ENCODE measurements at places on chromosomes 13 and 19.

- peak; percentile 60 for DNase-seq
Measured at GRCh38 chr19:39196860-39197562, at the start of gene NCCRP1. TSS of gene NCCRP1 (plus strand) at chr19:39196964. CDS start at chr19:39196983, 19 bp downstream.

DNA sequence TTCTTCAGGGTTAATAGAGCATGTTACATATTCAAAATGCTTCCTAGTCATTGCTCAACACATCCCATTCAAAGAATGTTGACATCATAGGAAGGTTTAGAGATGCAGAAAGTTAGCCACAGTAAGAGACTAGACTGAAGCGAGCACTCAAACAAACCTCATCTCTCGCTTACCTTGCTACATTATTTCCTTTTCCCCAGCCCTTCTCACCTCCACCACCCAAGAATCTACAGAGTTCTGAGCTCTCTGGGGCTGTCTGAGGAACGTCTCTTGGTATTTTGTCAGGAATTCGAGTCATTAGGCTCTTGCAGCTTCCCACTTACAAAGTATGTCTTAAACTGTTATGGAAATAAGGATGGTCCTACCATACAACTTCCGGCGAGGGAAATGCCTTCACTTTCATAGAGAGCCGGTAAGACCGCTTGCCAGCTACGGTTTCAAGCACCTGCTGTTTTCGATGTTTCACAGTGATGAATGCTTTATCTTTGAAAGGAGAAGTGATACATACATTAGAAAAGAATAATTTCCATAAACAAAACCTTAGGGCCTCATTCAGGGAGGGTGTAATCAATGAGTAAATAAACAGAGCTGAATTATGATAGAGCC lies 65.1 kb downstream of the FLT1 start:
- peak; percentile 43 for DNase-seq

GRCh38 chr13:112562254-112562653 lies 25.7 kb downstream of the TUBGCP3 start:
- no peak for DNase-seq

- peak; percentile 90 for DNase-seq
Measured at GRCh38 chr13:48542581-48543341, 9.9 kb upstream of the RCBTB2 start.

DNA sequence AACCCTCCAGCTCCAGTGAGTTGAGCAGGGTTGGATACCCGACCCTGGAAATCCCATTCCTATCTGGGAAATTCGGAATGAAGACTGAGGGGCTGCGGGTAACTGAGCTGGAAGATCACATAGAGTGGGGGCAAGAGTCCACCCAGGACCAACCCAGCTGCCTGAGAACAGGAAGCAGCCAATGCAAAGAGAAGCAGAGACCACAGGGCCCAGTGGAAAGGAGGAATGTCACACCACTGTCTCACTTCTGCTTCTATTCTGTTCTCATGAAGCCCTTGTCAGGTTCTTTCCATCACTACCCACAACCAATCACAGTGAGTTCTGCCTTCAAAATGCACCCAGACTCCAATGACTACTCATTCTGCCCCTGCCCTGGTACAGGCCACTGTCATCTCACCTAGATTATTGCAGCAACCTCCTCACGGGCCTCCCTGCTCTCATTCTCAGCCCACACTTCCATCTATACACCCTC lies 15.3 kb downstream of the DYRK1B start:
- no peak for DNase-seq

DNA sequence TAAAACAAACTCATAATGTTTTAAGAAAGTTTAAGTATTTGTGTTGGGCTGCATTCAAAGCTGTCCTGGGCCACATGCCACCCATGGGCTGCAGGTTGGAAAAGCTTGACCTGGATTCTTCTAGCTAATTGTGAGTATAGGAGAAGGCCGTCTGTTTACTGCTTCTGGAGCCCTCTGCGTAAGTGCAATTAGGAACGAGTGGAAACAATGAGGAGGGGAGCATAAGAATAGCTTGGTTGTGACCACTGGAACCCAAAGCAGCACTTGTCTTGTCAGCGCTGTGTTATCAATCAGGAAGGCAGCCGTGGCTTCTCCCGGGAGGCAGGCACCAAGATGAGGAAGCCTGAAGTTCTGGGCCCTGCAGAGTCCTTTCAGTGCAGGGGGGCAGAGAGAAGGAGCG lies 110.4 kb upstream of the MBNL2 start:
- peak; percentile 74 for DNase-seq

DNA sequence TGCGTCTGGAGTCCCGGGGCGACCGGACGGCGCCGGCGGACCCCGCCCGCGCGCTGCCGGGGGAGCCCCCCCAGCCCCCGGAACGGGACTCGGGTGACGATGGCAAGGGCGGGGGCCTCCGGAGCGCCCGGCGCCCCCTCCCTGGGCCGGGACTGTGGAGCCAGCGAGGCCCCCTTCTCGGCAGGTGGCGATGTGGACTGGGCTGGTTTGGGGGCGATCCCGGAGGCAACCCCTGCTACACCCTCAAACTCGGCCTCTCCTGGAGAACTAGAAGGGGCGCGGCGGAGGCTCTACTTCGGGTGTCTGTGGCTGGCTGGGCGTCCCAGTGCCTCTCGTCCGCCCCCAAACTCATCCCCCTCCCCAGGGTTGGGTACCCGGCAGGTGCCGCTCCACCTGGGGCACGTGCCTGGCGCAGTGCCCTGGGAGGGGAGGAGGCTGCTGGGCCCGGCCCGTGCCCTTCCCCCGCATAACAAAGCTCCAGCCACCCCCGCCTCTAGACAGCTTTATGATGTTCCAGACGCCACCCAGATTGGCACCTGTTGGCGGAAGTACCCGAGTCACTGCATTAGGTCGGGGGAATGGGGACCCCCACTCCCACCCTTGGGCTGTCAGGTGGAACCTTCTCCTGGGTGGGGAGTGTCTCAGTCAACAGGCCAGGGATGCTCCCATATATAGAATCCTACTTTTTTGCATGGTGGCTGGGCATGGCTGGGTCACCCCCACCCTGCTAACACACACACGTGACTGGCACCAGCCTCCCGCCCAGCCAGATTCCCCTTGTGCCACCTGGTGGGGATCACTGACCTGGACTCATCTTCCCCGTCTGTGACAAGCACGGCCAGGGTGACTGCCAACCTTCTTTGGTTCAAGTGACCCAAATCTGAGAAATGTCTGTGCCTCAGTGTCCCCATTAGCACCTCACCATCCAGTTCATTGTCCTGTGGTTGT lies 722 bp downstream of the PKN1 start:
- peak; percentile 52 for DNase-seq

- DNase-seq, result peak; percentile 3
Measured at GRCh38 chr13:48892053-48892687, 83.5 kb upstream of the FNDC3A start.

- DNase-seq, result peak; percentile 21
Measured at GRCh38 chr13:75788481-75788981, 152.4 kb downstream of the LMO7 start.

DNA sequence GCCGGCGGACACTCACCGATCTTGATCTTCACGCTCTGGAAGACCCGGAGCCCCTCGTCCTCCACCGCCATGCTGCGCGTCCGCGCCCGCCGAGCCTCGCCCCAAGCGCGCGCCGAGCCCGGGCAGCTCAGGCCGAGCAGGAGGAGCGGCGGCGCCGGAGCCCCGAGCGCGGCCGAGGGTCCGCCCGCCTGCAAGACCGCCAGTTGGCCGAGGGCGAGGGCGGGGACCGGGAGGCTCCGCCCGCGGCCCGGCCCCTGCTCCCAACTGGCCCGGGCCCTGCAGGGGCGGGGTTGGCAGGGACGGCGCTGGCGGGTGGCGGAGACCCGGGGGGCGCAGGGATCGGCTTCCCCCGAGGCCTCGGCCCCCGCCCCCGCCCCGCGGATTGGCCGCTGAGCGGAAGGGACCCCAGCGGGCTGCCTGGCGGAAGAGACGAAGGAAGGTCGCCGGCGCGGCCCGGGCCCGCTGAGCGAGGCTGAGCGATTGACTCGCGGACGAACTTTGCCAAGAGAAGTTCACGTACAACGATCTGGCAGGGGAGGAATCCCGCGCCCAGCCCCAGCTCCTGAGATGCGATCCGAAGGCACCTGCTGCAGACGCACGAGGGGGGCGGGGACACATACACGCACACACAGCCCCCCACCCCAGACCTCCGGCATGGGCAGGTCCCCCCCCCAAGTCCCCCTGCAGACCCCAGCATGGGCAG lies at the start of gene RASA3:
Gene RASA3 (minus strand): TSS at position 205 of the 703 bp plus-strand sequence. CDS start 134 bp downstream, at position 71.
- peak; percentile 90 for DNase-seq

- DNase-seq, result peak; percentile 72
Measured at GRCh38 chr13:45807520-45808099, 43.9 kb downstream of the SIAH3 start.

GRCh38 chr19:46979126-46980105 lies 40.2 kb upstream of the NPAS1 start:
- DNase-seq, result peak; percentile 54

DNA sequence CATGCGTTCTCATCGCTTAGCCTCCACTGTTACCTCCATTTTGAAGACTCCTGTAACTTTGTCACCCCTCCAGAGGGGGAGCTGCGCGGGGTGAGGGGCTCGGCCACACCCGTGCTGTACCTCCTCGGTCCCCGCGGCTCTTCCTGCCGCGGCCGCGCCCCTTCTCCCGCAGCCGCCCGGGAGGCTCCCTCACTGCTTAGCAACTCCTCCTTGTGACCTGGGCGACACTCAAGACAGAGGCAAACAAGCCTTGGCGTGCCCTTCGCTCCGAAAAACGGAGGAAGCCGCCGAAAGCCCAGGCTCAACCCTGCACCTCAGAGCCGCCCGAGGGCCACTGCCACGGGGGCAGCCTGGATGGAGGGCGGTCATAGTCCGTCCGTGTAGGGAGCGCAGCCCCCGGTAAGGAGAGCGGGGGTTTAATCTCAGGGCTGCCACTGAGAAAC lies 494.3 kb downstream of the FOXO1 start:
- peak; percentile 51 for DNase-seq

- no peak for DNase-seq
Measured at GRCh38 chr13:35732565-35732964, 256.1 kb upstream of the MAB21L1 start.

GRCh38 chr13:35485424-35485823 lies 8.9 kb upstream of the MAB21L1 start:
- peak; percentile 67 for DNase-seq

DNA sequence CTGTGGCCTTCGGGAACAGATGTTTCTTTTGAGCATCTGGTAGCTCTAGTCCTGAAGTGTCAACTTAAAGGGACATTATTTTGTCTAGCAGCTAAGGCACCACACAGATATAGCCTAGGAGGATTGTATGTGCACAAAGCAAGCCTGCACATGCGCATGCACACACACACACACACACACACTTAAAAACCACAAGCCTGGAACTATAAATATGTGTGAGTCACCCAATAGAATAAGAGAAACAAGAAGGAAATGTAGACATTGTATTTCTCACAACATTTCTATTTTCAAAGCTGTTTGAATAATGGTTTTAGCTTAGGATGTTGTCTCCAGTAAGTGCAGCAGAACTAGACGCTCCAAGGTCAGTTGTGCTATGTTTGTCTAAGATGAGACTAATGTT lies 516.5 kb downstream of the SUCLA2 start:
- DNase-seq, result no peak

DNA sequence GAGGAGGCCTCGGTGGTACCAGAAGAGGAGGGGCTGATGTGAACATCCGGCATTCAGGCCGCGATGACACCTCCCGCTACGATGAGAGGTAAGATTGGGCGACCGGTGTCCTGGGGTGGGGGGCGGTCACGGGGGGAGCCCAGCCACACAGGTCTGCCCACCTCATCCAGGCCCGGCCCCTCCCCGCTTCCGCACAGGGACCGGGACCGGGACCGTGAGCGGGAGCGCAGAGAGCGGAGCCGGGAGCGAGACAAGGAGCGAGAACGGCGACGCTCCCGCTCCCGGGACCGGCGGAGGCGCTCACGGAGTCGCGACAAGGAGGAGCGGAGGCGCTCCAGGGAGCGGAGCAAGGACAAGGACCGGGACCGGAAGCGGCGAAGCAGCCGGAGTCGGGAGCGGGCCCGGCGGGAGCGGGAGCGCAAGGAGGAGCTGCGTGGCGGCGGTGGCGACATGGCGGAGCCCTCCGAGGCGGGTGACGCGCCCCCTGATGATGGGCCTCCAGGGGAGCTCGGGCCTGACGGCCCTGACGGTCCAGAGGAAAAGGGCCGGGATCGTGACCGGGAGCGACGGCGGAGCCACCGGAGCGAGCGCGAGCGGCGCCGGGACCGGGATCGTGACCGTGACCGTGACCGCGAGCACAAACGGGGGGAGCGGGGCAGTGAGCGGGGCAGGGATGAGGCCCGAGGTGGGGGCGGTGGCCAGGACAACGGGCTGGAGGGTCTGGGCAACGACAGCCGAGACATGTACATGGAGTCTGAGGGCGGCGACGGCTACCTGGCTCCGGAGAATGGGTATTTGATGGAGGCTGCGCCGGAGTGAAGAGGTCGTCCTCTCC lies 6.3 kb upstream of the LIN7B start:
- no peak for DNase-seq

DNA sequence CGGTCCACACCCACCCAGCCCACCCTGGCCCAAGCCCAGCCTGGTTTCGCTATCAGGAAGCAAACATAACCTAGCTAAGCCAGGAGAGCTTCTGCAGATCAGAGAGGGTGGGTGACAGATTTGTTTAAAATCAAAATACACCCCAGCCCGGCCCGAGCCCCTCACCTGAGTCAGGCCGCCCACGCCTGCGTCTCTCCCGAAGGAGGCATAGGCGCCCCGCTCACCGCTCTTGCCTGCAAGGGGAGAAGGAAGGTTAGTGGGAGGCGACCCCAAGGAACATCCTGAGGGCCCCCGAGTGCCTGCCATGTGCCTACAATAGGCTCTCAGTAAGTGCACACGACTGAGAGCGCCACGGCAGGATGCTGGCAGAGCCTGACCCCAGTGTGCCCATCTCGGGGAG lies 21.9 kb upstream of the UQCR11 start:
- DNase-seq, result no peak

DNA sequence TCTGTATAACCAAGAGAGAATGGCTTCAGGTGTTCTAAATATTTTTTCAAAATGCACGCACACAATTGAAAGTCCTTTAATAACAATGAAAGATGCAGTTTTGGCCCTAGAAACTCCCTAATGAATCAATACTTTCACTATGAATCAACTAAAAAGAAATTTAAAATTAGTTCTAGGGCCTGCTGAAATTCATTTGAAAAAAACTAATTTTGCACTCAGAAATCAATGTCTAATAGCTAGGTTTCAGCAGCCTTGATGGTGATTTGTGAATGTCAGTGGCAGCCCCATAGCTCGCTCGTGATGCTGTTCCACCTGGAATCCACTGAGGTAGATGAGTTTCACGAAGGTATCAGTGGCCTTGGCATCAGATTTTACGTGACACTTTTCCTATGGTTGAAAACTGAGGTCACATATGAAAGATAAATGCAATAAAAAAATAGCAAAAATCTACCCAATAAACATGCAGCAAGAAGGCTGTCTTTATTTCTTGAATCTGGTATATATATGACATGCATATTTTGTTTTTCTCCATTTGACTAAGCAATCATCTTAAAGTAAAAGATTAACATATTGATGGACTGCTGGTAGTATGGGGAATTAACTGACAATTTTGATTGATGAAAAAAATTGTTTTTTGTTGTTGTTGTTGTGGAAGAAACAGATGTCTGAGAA lies 141.0 kb downstream of the AKAP11 start:
- DNase-seq, result no peak

- no peak for DNase-seq
Measured at GRCh38 chr19:5001615-5002014, 32.7 kb downstream of the KDM4B start.

- peak; percentile 96 for DNase-seq
Measured at GRCh38 chr19:29941828-29942403, at the start of gene URI1. TSS of gene URI1 (plus strand) at chr19:29942239. CDS start at chr19:29942548, 309 bp downstream.

All from eye (tissue), 1 donor.